ENCODE measurements at places on chromosomes 1 and 21.

GRCh38 chr1:25620701-25621350 is 4.2 kb downstream of the MAN1C1 start:
- DNase-seq: no peak

DNA sequence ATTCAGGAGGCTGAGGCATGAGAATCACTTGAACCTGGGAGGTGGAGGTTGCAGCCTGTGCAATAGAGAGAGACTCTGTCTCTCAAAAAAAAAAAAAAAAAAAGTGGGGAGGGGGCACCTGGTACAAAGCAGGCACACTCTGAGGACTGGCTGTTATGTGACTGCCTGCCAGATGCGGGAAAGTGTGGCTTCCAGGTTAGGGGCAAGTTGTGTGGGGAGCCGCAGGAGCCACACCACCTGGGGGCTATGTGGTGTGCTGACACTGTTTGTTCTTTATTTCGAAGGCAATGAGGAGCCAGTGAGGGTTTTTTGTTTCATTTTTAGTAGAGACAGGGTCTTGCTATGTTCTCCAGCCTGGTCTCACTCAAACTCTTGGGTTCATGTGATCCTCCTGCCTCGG is 5.7 kb downstream of the THEMIS2 start:
- DNase-seq: no peak

DNA sequence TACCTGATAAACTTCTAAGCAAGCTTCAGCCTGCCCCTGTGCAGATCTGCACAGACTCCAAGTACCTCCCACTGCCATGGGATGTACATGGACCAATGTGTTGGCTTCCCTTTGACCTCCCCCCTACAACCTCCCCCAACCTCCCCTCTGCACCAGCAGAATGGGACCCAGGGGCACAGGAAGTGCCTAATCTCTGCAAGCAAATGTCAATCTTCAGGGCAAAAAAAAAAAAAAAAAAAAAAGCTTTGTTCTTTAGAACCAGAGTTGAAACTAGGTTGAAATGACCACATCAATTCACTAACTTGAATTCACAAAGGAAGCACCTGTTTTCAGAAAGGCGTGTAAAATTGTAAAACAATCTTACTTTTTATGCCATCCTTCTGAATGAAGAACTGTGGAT is 53.9 kb upstream of the TIAM1 start:
- no peak for DNase-seq

DNA sequence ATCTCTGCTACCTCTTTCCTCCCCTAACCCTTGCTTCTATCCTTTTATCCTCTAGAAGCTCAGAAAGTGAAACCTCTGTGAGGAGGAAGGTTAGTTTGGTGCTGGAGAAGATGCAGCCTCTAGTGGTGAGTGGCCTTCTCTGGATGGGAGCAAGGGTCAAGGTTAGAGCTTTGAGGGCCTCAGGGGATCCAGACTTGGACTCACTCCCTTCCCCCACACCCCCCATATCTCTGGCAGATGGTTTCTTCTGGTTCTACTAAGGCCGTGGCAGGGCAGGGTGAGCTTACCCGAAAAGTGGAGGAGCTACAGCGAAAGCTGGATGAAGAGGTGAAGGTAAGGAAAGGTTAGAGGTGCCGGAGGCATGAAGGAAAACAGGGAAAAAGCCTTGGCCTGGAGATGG is 9.2 kb downstream of the CGN start:
- DNase-seq: no peak

- DNase-seq: no peak
These were observed 27.2 kb downstream of the CD34 start for GRCh38 chr1:207883660-207884250.

DNA sequence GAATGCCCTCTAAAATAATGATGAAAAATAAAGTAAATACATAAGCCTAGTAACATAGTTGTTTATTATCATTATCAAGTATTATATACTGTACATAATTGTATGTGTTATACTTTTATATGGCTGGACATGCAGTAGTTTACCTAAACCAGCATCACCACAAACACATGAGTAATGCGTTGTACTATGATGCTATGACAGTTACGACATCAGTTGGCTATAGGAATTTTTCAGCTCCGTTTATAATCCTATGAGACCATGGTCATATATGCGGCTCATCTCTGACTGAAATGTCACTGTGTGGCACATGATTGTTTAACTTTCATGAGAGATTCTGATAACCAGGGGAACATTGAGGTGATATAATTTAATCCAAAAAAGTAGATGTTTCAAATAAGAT is 352.1 kb downstream of the ST6GALNAC3 start:
- DNase-seq: no peak

DNA sequence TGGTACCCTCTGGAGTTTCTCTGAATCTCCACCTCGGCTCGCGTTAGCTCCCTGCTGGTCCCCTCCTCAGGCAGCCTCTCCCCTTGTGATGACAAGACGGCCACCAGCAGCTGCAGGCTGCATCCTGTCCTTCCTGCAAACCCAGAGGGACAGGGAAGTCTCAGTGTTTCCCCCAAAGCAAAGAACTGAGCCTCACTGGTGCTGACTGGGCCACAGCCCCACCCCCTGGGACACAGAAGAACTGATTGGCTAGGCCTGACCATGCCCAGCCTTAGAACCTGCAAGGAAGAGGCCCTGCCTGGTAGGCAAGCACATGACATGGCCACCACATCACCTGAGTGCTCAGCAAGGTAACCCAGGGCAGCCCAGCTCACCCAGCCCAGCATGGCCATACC is 34.6 kb downstream of the TMEM51 start:
- no peak for DNase-seq

GRCh38 chr1:8764293-8764937 is 53.0 kb downstream of the RERE start:
- no peak for DNase-seq

DNA sequence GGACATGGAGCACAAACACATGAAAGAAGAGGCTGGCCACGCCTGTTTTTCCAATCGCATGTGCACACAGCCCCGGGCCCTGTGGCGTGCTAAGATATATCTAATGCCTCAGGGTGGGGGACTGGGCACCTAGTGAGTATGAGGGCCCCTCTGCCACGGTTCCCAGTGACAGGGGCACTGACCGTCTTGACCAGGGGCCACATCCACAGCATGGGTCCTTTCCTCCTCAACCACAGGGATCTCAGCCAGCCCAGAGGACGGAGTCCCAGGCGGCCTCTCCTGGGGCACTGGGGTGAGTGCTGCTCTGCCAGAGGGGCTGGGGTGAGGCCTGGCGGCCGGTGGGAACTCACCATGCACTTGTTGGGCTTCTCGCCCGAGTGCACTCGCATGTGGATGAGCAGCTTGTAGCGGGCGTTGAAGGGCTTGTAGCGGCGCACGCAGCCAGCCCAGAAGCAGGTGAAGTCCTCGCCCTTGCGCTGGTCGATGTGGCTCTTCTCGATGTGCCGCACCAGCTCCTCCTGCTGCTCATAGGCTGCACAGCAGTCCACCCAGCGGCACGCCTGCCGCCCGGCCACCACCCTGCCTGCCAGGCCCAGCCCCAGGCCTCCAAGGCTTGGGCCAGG is 134.7 kb downstream of the DMRTB1 start:
- DNase-seq: no peak

- DNase-seq: no peak
These were observed 210.9 kb downstream of the LTN1 start for GRCh38 chr21:28781602-28782276.

DNA sequence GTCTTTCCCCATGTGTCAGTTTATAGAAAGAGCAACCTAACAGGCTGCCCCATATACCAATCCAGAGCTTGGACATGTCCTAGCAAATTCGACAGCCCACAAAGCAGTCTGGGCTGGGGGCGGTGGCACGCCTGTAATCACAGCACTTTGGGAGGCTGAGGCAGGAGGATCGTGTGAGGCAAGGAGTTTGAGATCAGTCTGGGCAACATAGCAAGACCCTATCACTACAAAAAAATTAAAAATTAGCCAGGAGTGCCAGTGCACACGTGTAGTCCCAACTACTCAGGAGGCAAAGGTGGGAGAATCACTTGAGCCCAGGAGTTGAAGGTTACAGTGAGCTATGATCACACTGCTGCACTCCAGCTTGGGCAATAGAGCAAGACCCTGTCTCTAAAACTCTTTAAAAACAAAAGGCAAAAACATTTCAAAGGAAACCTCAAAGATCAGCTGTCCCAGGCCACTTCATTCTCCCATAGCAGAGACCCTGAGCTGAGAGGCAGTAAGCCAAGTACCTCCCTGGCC is 54.4 kb downstream of the SETD4 start:
- DNase-seq: no peak

DNA sequence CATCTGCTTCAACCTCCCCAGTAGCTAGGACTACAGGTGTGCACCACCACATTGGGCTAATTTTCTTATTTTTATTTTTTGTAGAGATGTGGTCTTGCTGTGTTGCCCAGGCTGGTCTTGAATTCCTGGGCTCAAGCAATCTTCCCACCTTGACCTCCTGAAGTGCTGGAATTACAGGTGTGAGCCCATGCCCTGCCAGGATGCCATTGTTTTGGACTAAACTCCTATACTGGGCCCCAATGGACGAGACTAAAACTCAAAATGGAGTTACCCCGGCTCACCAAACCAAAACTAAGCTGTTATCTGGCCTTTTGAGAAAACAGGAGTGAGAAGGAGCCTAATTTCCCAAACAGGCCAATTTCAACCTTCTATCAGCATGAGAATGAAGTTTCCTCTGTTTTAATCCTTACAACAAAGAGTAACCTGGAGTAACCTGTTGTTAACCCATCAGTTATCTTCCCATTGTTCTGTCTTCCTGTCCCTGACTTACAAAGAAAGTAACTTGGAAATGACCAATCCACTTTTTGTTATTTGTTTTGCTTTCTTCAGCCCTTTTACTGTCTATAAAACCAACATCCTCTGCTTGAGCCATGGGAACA is 29.6 kb downstream of the DMRTA2 start:
- no peak for DNase-seq

- no peak for DNase-seq
These were observed 13.4 kb upstream of the UAP1 start for GRCh38 chr1:162548170-162548569.

DNA sequence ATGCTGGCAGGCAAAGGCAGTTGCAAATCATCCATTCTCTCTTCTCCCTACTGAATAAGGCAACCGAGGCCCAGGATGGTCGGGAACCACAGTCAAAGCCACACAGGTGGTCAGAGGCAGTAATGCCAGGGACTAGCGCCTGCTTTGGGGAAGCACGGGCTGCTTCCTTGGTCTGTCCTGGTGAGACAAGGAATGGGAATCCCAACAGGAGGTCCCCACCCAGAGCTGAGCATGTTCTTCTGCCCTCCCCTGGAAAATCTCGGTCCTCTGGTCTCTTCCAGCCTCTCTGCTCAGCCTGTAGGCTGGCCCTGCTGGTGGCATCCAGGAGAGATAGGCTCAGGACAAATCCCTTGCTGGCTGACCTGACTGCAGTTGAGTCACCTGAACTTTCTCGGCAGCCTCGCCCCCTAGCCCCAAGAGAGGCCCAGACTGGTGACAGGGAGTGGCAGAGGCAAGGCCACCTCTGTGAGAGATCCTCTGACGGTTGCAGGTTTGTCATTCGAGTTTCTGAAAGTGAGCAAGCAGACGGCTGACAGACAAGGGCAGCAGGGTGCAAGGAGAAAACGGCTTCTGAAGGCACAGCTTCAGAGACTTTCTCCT is 5.8 kb downstream of the OLIG1 start:
- no peak for DNase-seq

GRCh38 chr1:29677028-29678024 is 441.0 kb downstream of the PTPRU start:
- no peak for DNase-seq

- no peak for DNase-seq
These were observed 81.6 kb downstream of the NPHP4 start for GRCh38 chr1:5910666-5911065.

DNA sequence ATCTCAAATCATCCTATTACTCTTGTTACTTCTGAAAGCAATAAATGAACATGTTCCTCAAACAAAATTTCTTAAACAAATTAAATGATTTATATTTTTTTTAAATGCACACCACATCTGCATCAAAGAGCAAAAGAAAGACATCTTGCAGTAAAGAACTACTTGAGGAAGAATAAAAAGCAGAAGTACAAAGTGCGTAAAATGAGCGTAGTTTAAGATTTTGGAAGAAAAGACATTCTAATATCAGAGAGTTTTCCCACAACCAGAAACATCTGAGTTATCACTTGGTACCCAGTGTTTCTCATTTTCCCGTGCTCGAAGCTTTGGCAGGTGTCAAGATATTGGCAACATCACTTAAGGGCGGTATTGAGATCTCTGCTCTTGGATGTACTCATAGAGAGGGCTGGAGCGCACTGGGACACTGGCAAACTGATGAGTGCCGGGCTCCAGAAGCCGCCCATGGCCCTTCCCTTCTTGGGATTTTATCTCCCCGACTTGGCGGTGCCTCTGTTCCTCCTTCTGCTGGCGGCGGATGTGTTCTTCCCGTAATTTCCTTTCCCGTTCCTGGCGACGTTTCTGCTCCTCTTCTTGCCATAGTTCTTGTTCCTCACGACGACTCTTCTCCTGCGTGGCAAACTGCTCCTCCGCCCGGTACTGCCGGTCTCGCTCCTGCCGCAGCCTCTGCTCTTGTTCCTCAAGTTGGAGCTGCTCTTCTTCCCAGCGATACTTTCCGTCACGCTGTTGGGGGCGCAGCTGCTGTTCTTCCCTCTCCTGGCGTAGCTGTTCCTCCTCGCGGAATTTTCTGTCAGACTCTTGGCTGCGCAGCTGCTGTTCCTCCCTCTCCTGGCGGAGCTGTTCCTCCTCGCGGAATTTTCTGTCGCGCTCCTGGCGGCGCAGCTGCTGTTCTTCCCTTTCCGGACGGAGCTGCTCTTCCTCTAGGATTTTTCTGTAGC is 7.9 kb downstream of the TCHH start:
- DNase-seq: peak; percentile 38

- no peak for DNase-seq
These were observed 145.9 kb downstream of the RYR2 start for GRCh38 chr1:237187842-237188241.

- no peak for DNase-seq
These were observed 85.1 kb downstream of the BCAR3 start for GRCh38 chr1:93596329-93597089.

- no peak for DNase-seq
These were observed 201.4 kb upstream of the SGIP1 start for GRCh38 chr1:66332548-66332901.

GRCh38 chr1:246907472-246907871 is 24.3 kb downstream of the AHCTF1 start:
- no peak for DNase-seq

GRCh38 chr1:1082239-1082775 is 8.2 kb upstream of the RNF223 start:
- DNase-seq: no peak

- DNase-seq: no peak
These were observed 174.6 kb downstream of the KCNK2 start for GRCh38 chr1:215256936-215257679.

DNA sequence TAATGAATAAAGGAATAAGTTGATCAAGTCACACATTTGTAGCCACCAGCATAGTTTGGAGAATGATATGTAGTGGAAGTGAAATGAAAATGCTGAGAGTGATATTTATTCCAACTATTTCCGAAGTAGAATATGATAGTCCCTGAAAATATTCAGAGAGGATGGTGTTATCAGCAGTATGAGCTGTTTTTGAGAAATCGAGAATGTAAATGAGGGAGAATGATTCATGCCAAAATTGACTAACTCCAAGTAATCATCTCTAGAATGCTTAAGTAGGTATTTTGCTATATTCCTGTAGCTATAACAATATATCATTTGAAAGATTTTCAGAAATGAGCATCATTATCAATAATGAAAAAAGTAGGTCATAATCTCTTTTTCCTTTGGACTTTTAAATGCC is 178.9 kb downstream of the PDE4B start:
- DNase-seq: no peak
